ENCODE measurements at places on chromosomes 1 and 21.

DNA sequence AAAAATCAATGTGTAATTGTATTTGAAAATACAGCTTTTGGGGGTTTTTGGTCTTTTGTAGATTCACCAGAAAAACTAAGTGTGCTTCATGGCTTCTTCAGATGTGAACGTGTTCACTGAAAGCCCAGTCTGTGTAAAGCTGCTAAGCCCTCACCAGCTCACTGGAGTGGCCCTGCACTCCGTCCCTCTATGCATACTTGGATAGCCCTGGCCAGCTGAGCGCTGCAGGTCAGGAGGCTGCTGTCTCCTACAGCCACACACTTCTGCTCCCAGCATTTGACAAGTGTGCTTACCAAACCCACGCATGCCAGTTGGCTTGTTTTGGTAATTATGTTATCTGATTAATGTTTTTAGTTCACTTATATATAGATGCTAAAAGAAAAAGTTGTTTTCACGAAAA lies 163.5 kb downstream of the TLR5 start:
- no peak for ATAC-seq

DNA sequence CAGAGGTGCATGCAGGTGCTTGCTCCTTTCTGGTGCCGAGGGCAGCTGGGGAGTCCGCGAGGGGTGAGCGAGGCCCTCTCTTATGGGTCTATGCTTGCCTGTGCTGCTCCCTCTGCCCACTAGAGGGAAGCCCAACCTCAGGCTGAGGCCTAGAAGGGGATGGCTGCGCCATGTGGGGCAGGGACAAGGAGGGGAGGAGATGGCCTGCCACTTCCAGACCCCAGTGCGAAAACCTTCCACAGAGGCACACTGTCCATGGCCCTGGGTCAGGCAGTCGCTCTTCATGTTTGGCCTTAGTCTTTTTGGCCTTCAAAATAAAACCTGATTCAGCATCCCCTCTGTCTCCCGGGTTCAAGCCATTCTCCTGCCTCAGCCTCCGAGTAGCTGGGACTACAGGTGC lies 14.0 kb downstream of the RHBG start:
- peak; percentile 88 for ATAC-seq

DNA sequence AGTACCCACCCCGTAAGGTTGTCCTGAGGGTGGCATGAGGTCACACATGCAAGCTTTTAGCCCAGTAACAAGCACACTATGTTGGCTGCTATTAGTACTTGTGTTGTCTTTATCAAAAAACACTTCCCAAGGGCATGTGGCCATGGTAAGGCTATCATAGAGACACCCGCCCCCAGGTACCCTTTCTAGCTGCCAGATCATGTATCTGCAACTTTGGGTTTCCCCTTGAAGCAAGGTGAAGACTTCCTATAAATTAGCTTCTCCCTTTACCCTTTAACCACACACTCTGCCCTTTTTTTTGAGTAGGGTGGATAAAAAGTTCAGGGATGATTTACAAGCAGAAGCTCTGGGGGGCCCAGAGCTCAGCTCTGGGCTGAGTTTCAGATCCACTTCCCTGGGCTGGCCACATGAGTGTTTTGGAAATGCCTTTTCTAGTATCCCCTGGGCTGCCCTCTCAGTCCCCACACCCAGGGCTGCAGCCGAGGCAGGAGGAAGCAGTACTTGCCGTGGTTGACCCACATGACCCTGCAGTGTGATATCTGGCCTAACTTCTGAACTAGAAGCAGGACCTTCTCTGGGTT lies 2.0 kb downstream of the ZDHHC18 start:
- peak; percentile 69 for ATAC-seq

DNA sequence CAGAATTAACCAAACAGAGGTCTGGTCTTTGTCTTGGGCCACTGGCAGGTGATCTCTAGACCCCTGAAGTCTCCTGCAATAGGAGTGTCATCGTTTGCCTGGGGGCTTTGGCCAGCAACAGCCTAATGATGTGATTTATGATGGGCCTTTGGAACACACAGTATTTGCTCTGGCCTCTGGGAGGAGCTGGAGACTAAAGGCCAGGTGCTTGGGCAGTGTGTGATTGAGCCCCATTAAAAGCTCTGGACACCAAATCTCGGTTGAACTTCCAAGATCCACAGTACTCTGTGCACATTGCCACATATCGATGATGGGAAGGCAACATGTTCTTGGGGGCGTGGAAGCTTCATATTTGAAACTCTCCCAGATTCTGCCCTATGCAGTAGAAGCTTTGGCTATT lies 32.0 kb upstream of the TLR5 start:
- ATAC-seq = no peak

DNA sequence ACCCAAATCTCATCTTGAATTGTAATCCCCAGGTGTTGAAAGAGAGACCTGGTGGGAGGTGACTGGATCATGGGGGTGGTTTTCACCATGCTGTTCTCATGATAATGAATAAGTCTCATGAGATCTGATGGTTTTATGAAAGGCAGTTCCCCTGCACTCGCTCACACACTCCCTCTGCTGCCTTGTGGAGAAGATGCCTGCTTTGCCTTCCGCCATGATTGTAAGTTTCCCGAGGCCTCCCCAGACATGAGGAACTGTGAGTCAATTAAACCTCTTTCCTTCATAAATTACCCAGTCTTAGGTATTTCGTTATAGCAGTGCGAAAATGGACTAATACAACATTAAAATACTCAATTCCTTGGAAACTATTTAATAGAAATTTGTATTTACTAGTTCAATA lies 99.2 kb downstream of the PROX1 start:
- no peak for ATAC-seq

- ATAC-seq = no peak
Measured at GRCh38 chr1:8408151-8408839, 90.4 kb downstream of the SLC45A1 start.

DNA sequence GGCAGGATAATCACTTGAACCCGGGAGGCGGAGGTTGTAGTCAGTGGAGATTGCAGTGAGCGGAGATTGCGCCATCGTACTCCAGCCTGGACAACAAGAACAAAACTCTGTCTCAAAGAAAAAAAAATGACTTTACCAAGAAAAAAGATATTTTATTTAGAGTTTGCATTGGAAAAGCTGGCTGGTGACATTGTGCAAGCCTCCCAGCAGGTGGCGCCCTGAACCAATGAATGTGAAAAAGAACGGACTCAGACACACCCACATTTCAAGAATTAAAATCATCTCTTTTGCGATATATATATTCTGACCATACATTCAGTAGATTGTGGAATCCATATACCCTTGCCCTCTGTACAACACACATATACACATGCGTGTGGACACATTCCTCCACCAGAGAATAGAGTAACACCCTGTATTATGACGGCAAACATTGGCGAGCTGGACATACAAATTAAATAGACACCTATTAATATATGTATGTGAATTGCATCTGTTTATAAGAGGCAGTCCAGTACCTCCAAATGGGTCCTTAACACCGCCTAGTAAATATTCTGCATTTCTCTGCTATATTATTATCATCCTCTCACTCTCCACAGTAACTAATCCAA lies 39.0 kb upstream of the CADM3 start:
- ATAC-seq = no peak

DNA sequence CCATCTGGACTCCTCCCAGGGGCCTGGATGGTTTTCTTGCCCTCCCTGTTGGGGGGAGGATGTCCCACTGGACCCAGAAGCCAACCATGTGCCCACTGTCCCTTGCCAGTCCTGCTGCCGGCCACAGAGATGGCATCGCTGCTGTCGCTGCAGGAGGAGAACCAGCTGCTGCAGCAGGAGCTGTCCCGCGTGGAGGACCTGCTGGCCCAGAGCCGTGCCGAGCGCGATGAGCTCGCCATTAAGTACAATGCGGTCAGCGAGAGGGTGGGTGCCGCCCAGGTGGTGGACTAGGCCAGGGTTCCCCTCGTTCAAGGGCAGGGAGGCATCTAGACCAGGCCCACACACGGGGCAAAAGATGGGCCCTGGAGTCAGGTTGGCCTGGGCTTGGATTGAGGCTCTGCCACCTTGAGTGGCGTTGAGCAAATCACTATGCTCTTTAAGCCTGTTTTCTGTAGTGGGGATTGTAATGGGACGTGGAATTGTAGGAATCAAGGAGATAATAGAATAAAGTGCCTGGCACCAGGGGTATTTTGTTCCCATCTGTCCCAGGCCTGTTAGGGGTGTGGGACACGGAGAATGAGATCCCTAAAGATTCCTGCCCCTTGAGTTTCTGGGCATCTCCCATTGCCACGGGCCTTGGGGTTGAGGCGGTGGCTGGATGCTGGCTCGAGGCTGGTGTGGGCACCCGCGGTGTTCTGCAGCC lies 2.6 kb downstream of the CROCC start:
- ATAC-seq = no peak

- ATAC-seq = no peak
Measured at GRCh38 chr1:186842547-186842946, 13.8 kb downstream of the PLA2G4A start.

GRCh38 chr1:219460896-219461815 lies 151.7 kb downstream of the ZC3H11B start:
- peak; percentile 84 for ATAC-seq

DNA sequence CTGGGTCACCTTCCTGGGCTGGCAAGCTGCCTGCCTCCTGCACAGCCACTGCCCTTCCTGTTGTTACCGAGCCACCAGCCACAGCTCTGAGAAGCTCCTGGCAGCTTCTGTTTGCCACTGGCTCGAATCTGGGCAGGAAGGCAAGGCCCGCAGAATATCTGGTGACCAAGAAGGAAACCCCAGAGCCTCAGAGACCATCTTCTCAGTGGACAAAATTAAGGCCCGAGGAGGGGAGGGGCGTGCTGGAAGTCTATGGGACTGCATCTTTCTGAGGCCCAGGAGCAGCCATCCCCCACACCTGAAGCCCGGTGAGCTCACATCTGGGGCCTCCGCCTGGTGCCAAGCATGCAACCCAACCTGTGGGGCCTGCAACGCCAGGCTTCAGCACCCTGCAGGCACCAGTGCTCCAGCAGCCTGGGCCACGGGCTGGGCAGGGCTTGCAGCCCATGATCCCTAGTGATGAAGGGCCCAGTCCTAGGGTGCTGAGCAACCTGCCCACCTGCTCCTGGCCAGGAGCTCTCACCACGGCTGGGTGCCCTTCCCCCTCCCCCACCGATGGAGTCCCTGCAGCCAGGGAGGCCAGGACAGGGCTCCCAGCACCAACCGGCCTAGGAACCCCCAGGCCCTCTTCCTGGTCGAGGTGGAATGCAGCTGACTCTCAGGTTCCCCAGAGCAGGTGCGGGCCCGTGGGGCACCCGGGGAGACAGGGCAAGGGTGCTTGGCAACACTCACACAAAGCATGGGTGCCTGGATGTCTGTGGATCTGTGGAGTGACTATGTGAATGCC lies 879 bp downstream of the CPTP start:
- no peak for ATAC-seq

DNA sequence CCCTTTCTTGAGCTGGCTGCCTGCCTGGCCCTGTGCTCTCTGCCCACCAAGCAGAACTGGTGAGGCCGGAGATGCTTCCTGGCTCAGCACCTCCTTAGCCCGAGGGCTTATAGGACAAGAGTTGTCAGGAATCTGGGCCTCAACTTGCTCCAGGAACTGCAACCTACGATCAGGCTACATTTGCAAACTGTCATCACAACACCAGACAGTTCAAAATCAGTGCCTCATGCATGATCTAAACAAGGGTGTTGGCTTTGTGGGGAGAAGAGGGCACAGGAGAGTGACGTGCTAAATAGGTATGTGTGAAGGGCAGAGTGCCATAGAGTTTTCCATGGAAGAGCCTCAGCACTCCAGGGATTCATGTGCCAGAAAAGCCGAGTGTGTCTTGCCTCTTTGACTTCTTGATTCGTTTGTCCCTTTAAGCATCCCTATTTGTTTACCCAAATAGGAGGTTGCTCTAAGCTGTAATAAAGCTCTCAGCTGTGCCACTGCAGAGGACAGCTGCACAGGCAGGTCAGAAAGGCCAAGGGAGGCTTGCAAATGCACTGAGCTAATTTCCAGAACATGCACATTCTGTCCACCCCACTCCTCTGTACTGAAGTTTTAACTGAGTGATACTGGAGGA lies 30.2 kb upstream of the NEK2 start:
- no peak for ATAC-seq

DNA sequence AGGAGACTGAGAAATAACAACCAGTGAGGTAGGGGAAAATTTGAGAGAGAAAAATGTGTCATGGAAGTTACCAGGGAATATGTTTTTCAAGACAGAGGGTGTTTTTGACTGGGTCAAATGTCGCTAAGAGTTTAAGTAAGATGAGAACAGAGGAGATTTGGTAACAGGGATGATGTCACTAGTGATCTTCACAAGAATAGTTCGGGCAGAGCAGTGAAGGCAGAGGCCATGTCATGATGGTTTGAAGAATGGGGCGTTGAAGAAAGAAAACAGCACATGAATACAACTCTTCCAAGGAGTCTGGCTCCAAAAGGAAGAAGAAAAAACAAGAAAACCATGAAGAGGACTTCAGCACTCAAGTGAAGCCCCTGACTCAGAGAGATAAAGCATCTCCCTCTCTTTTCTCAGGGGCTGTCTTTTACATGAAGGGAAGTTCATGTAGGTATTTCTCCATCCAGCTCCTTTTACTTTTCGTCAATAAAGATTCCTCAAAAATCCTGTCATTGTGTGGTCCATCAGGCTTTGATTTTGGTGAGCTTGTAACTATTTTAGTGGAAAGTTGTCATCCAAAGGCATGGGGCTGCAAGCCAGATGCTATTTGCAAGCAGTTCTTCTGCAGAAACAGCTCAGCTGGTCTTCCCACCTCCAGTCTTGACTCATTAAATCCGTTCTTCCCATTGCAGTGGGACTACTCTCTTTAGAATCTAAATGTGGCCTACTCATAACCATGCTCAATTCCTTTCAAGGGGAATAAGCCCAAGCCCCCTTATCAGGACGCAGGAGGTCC lies 397.3 kb downstream of the LMX1A start:
- no peak for ATAC-seq

DNA sequence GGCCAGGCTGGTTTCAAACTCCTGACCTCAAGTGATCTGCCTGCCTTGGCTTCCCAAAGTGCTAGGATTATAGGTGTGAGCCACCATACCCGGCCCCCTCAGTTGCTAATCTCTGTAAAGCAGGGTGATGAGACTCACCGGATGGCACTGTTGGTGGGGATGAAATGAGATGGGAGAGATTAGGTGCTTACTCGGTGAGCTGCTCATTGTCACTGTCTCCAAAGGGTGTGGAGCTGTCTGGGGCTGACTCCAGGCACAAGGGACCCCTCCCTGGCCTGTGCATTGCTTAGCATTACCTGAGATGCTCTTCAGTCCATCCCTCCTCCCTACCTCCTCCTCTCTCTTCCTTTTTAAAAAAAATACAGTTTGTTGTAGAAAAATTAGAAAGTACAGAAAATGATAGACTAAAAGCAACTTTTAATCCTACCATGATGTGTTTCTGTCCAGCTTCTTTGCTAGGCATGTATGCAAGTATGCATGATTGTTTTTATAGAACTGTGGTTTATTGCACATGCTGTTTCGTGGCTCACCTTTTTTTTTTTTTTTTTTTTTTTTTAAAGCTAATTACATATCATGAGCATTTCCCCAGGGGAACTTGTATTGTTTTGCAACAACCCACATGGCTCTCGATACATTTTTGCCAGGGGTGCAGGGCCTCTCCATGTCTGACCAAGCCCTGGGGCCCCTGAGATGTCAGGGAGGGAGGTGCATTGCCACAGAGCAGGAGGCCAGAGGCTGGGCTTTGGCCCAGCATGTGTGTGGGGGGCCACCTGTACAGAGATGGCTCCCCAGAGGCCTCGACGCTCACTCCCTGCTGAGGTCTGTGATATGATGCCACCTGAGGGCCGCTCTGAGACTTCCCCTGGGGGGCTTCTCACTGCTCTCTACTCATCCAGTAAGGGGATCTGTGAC lies 55.4 kb downstream of the ARHGEF10L start:
- ATAC-seq = no peak

GRCh38 chr1:113008365-113008714 lies 52.3 kb upstream of the SLC16A1 start:
- no peak for ATAC-seq

- ATAC-seq = no peak
Measured at GRCh38 chr1:90534116-90534515, 183.0 kb downstream of the BARHL2 start.

GRCh38 chr1:75999034-75999433 lies 66.8 kb upstream of the ASB17 start:
- no peak for ATAC-seq

Measured in stimulated activated memory B cell treated with anti-CD40 and anti-IgM and Interleukin-4, amounts not matched to agents 10 μg/mL and 1 μg/mL and 100 μg/mL, for 72 hours (primary cell).